HS-5 (cell line): ENCODE measurements at places on chromosomes 1 and 21.

DNA sequence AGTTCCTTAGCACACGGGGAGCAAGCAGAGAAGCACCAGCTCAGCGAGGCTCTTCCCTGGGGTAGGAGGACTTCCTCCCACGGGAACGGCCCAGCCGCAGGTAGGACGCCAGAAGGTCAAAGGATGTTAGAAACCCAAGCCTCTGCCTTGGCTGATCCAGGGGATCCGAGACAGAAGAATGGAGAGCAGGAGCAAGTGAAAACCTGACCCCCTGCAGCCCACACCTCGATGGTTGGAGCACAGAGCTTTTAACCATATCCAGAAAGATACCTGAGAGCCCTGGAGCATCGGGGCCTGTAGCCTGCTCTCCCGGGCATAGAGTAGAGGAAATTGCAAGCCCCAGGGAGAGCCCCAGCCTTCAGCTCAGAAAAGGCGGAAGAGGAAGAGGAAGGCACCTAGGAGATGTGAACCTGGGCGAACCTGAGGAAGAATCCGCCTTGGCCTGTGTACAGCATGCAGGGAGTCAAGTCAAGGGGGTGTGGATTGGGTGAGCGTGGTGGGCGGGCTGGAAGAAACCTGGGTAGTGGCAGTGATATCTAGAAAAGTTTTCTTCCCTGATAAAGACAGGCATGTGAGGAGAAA is 76.3 kb downstream of the PSMG1 start:
- no peak for DNase-seq

DNA sequence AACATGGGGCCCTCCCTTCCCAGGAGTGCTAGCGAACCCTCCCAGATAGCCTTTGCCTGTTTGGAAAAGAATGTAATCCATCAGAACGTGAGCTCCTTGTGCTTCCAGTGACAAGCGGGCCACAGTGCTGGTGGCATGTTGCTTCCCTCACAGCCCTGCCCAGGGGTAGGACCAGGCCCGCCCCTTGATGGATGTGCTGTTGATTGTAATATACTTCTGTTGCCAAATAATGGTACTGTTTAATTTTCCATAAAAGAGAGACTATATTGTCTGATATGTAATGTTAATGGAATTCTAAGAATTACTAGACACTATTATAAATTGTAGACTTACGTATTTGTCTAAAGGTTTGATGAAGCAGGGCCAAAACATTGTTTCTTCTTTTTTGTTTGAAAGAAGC is 16.4 kb downstream of the ATP5PO start:
- DNase-seq = no peak

GRCh38 chr1:4003846-4004505 is 103.9 kb upstream of the C1orf174 start:
- no peak for DNase-seq

DNA sequence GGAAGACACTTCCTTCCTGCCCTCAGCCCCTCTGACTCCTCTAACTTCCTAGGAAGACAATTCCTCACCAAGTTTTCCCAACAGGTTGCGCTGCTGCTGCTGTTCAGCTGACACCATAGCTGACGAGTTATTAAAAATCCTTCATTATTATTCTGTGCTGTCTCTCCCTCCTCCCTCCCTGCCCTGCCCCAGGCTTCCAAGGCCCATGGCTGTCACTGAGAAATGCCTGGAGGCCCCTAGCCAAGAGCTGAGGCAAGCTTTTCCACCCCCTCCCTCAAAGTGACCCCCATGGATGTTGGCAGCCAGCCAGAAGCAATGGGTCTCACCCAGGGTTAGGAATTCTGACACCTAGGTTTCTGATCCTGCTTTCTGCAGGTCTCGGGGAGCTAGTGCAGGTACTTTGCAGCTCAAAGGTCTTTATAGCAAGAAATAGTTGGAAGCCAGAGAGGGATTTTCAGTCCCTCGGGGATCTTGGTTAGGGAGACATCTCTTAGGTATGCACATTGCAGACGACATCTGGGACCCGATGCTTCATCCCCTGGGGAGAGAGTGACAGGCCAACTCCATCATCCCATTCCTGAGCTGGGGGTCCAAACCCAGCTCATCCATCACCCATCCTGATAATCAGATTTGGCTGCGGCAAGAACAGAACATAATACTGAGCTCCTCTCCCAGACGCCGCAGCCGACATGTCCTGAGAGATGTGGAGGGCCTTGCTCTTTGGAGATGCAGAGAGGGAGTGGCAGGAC is 65.0 kb downstream of the KIRREL1 start:
- no peak for DNase-seq

DNA sequence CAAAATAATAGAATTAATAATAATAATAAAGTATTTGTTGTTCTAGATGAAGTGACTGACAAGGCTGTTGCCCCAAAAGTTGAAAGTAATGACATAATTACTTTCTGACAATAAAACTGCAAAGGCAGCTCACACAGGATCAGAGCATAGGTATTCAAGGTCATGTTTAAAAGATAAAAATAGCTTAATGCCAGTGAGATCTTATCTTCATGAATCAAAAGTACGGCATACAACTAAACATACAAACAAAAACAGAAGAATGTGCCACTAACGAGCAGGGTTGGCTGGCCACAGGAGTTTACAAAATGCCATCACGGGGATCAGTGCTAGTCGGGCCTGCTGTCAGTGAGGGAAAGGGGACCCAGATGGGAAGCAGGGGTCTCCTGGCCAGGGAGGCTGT is 22.4 kb upstream of the TMPRSS2 start:
- no peak for DNase-seq

- DNase-seq = no peak
Observed at GRCh38 chr1:17831597-17831996, 76.5 kb downstream of the ACTL8 start.

DNA sequence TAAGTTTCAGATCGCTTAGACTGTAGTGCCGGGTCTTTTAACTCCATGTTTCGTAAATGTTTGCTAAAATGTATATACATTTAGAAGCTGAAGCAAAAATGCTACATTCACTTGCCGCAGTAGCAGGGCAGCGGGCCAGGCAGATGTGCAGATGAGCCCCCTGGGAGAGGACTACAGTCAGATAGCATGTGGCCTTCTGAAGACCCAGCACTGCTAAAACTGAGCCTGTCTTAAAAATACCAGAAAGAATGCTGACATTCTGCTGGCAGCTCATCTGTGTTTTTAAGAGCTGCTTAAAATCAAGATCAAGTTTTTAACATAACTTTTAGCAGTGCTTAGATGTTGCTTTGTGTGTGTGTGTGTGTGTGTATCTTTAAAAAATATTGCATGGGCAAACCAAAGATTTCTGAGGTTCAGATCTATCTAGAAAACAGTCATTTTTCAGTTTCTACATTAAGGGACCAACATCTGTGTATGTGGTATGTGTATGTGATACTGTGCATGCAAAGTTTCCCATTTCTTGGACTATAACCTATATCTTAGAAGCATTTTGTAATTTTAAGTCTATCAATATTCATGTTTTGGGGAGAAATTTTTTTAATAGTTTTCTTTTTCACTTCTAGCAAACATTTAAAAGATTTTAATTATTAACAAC is 31.7 kb downstream of the CHRM3 start:
- DNase-seq = no peak

DNA sequence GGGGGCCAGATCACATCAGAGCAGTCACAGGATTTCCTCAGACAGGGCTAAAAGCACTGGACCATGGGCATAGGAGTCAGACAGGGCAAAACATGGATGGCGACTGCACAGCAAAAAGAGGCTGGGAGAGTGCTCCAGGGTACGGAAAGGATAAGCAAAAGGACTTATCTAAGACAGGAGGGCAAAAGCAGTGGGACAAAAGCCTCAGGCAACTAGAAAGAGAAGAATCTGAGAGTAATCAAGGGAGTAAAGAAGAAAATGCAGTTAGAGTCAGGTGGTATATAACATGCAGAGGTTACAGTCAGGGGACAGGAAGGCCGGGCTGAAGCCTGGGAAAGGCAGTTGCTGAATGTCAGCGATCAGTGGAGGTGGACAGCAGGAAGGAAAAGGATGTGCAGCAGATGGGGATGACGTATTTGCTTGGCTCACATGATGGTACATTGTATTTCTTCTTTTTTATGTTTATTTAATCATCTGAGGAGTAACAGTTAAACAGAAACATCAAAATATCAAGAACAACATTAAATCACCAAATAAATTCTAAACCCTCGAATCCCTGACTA is 63.1 kb upstream of the CNN3 start:
- no peak for DNase-seq

GRCh38 chr1:205986861-205987260 is 16.3 kb downstream of the RAB7B start:
- no peak for DNase-seq

GRCh38 chr1:205258719-205259118 is 31.0 kb downstream of the TMCC2 start:
- no peak for DNase-seq

- DNase-seq = no peak
Observed at GRCh38 chr1:12231276-12231595, 1.4 kb downstream of the VPS13D start.
